ENCODE measurements at places on chromosomes 3 and 15. TPM values are rescaled to one million over a fixed set of nuclear protein-coding genes. Genes with fewer than 3 reads are reported as not detected.

Gene GOLGA6B
- total RNA-seq = not detected

Gene POC1A
- 1.5 TPM for total RNA-seq

Gene CLDN11
- 175 TPM for total RNA-seq

Gene SPESP1
- total RNA-seq = 6.0 TPM

Gene CAV3
- not detected for total RNA-seq

Gene MYO5C
- total RNA-seq = 0.23 TPM

Gene THBS1
- 671 TPM for total RNA-seq

Gene CD80
- under 0.01 TPM for total RNA-seq

Gene FAM98B
- total RNA-seq = 11.5 TPM
